ENCODE measurements at places on chromosomes 6 and 20.
A peak's percentile ranks its signal among the peaks of the same experiment; 100 is the strongest.

GRCh38 chr6:43972179-43972912 lies 154.9 kb downstream of the MRPL14 start:
- no peak for DNase-seq

- no peak for DNase-seq
Observed at GRCh38 chr6:132131758-132132157, 180.6 kb upstream of the CCN2 start.

DNA sequence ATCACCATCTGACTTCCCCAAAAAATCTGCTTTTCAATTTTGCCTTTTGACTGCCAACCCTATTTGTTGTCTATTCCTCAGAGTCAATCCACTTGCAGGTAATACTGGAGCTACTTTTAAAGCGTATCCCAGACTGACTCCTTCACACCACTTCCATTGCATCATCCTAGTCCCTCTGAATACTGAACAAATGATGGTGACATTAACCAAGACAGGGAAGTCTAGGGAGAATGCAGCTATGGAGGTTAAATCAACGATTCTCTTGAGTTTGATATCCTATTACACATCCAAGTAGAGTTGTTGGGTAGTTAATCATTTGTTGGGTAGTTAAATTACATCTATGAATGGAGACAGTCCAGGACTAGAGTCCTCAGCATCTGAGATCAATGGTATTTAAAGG lies 2.0 kb downstream of the OGFRL1 start:
- no peak for DNase-seq

GRCh38 chr20:17683218-17684076 lies 1.4 kb upstream of the RRBP1 start:
- no peak for DNase-seq

DNA sequence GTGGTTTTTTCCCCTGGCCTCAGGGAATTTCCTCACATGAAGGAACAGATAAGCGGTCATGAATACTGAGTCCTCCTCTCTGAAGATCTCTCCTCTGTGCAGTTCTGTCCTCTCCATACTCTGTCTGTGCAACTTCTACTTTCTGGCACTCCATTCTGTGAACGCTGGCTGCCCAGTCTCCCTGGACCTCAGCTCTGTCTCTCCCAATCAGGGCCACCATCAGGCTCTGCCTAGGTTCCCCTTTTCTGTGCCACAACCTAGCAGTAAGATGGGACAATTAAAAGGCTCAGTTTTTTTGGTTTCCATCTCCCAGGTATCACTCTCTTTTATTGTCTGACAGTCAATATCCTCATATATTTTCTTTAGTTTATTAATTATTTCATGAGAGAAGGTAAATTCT lies 4.8 kb upstream of the ADGB start:
- DNase-seq: no peak

DNA sequence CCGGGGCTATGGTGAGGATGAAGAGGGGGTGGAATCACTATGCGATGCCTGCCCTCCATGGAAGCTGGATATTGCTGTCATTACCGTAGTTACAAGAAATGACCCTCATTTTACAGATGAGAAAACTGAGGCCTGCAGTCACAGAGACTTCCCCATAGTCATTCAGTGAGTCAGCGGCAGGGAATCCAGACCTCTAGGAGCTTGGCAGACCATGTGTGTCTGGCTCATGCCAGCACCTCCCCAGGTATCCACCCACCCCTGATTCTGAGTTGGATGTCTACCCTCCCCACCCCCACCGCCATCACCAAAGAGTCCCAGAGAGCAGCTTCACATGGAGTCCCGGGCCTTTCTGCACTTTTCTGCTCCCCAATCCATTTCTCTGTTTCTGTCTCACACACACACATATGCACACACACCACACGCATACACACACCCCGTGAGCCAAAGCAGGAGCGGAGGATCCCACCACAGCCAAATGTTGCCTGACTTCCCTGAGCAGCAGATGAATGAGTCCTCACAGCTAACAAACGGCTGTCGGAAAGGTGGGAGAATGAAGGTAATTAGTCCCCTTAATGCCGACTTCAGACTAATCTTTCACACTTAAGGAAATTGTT lies 24.8 kb downstream of the CDH22 start:
- no peak for DNase-seq

DNA sequence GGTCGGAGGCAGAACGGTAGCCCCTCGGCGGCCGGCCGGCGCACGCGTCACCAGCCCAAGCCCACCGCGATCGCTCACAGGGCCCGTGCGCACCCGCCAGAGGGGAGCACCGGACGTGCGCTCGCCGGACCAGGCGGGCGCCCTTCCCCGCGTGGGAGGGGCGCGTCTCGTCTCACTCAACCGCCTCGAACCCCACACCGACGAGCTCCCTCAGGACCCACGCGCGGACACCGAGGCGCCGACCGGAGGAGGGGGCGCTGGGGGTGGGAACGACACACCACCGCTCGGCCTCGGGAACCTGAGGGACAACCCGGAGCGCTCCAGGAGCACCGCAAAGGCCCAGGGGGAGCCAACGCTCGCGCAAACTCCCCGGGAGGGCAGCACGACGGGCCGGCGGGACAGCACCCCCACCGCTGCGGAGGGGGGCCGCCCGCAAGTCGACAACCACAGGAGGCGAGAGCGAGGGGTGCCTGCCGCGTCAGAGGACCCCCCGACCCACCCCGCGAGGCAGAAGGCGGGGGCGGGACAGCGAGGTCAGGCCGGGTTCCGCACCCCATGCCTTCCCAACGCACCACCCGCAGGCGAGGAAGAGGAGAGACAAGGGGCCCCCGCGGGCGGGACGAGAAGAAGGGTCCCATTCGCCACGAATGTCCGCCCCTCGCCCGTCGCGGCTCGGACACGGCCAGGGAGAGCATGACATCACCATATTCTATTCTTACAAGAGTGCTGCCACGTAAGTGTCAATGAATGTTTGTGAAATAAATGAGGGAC lies 512.7 kb upstream of the ZNF337 start:
- no peak for DNase-seq

- no peak for DNase-seq
Observed at GRCh38 chr20:62011403-62011790, 54.3 kb downstream of the TAF4 start.

GRCh38 chr6:128990915-128991314 lies 108.0 kb downstream of the LAMA2 start:
- DNase-seq: no peak

- DNase-seq: no peak
Observed at GRCh38 chr6:7204726-7205125, 97.0 kb downstream of the RREB1 start.

GRCh38 chr6:90403489-90404381 lies 107.1 kb upstream of the BACH2 start:
- DNase-seq: no peak

DNA sequence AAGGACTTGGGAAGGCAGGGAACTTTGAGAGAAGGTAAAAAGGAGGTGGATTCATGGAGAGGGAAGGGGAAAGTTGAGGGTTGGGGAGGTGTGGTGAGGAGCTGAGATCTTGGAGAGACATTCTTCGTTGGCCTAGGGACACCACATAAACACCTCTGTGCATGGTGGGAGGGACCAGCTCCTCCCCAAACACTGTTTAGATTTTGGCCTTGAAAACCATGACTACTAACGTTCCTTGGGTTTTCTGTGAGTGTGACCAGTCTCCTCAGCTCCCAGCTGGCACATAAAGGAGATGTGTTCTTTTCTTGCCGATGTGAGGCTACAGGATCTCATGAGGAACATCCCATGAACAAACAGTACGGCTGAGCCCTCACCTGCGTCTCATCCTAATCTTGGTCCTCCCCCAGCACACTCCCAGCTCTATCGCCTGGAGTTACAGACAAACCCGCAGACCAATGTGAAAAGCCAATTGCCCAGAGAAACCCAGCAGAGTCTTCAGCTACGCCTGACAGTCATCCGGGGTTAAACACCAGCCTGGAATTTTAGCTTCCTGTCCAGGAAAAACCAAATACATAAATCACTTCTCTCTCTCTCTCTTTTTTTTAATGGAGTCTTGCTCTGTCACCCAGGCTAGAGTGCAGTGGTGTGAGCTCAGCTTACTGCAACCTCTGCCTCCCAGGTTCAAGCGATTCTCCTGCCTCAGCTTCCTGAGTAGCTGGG lies 22.0 kb upstream of the DDR1 start:
- no peak for DNase-seq

GRCh38 chr6:47200536-47201334 lies 109.0 kb downstream of the TNFRSF21 start:
- DNase-seq: no peak

DNA sequence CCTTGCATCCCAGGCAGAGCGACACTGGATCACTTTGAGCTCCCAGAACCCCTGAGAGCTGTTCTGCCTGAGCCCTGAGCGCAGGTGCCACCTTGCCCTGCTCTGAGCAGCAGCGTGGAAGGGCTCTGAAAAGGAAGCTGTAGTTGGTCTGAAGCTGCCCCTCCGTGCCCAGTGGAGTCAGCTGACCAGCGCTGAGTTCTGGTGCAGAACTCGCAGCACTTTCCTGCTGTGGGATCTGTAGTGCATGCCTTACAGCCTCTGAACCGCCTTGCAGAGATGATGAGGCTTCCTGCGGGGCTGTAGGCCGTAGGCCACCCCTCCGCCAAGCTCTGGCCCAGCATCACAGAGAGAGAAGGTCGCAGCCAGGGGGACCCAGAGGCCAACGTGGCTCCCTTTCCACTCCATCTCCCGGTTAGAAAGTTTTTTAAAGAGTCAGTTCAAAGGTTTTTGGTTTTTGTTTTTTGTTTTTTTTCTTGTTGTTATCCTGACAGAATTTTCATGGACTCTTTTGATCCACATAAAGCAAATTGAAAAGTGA lies 158.3 kb upstream of the CST7 start:
- no peak for DNase-seq

DNA sequence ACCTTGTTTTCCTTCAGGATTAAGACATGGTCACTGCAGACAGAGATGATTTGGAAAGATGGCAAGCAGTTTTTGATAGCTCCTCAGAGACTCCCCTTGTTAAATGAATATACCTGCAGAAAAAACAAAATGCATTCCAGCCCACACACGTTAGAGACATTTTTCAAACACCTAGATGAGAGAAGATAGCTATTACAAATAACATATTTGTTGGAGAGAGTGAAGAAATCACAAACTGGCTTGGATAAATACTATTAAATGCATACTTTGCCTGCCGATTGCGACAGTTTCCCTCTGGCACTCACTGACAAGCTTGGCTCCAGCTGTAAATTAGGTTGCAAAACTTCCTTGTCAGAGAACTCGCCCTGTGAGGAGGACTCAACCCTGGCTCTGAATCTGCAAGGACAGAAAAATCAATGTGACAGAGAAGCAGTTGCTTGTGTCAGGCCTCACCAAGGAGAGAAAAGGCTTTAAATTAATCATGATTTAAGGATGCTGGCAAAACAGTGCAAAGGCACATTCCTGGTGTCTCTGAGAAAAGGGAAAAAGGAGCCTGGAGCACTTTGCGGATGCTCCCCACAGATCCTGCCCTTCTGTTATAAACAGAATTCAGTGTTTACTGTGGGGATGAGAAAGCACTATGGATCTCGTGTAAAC lies 423.7 kb upstream of the MARCKS start:
- DNase-seq: no peak

GRCh38 chr6:34616227-34616585 lies 60.1 kb upstream of the SPDEF start:
- no peak for DNase-seq

GRCh38 chr6:26087284-26088115 lies at the start of gene HFE:
Gene HFE (plus strand): TSS chr6:26087429. CDS start chr6:26087441, 12 bp downstream.
- DNase-seq: peak; percentile 16

- DNase-seq: no peak
Observed at GRCh38 chr6:16809753-16810358, 48.6 kb upstream of the ATXN1 start.

DNA sequence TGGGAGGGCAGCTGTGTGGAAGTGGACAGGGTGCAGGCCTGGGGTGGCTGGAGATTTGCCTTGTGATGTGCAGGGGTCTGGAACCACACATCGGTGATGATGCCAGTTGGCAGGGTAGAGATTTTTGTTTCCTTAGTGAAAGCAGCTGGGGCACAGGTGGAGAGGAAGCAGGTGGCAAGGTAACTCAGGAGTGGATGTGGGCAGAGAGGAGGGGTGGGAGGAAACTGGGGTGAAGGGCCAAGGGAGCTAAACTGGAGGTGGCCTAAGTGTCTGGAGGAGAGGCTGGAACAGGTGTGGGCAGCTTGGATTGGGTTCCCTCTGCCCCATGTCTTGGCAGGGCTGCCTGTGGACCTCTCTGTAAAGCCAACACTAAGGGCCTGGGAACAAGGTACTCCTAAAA lies 4.7 kb upstream of the SCUBE3 start:
- DNase-seq: no peak

DNA sequence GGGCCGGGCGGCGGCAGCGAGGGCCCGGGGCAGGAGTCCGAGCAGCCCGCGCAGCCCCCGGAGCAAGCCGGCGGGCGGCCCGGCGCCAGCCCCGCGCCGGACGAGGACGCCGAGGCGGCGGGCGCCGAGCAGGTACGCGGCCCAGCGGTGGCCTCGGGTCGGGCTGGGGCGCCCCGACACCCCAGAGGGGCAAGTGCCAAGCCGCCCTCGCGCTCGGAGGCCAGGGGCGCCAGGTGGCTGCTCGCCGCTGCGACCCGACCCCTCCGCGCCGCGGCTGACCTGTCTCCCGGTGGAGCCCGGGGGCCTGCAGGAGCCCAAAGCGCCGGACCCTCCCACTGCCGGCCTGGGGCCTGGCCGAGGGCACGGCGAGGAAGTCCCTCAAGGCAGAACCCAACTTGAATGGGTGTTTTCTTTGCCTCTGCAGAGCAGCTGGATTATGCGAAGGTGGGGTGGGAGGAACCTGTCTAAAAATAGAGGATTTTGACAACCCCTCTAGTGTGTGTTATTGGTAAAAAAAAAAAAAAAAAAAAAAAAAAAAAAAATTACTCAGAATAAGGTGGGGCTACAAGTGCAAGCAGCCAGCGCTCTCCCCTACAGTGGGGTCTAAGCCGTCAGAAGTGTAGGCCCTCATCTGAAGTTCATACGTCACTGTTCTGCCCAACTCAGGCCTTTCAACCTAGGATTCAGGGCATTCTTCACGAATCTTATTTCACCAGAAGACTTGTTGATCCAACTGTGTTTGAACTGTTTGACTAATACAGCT lies 609 bp downstream of the OGFRL1 start:
- DNase-seq: no peak

DNA sequence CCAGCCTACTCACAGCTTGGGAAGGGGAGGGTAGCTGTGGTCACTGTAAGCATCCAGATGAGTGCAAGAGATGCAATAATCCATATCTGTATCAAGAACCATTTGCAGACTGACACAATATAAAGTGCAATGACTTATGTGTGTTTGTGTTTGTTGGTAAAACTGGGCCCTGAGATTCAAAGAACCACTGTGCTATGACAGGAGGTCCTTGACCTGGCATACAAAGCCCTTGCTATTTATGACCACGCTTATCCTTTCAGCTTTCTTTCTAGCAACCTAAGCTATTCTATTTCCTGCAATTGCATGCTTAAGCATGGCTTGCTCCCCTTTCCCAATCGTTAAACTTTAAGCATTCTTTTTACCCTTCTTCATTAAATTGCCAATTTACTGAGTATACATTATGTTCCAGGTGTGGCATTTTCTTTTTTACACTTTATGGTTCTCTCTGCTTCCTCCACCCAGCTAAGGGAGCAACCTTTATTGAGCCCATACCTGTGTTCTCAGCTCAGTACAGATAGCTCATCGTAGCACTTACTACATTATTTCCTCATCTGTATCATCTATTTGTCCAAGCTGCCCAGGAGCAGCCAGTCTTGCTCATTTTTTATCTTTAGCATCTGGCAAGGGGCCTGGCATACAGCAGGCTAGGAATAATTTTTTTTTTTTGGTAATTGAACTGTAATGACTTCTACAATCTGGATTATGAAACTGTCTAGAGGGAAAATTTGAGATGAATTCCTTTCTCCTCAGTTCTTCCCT lies 3.5 kb downstream of the MCUR1 start:
- DNase-seq: no peak

- no peak for DNase-seq
Observed at GRCh38 chr6:558959-559358, 97.9 kb downstream of the HUS1B start.

GRCh38 chr6:87590990-87591389 lies 1.1 kb downstream of the ORC3 start:
- no peak for DNase-seq

Data from substantia nigra (tissue), 51 donors.